HS-5 (cell line): ENCODE measurements at places on chromosomes 13 and 19.

DNA sequence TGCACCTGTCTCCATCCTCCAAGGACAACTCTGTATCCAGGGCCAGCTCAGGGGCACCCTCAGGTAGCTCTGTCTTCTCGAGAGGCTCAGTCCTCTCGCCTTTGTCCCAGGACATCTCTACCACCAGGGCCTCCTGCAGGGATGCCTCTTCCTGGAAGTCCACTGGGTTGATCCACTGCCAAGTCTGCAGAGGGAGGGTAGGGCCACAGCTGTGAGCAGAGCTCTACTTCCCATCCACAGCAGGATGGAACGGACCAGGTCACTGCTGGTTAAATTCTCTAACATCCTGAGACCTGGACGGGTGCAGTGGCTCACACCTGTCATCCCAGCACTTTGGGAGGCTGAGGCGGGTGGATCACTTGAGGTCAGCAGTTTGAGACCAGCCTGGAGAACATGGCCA lies 26.8 kb downstream of the IL12RB1 start:
- DNase-seq: no peak

DNA sequence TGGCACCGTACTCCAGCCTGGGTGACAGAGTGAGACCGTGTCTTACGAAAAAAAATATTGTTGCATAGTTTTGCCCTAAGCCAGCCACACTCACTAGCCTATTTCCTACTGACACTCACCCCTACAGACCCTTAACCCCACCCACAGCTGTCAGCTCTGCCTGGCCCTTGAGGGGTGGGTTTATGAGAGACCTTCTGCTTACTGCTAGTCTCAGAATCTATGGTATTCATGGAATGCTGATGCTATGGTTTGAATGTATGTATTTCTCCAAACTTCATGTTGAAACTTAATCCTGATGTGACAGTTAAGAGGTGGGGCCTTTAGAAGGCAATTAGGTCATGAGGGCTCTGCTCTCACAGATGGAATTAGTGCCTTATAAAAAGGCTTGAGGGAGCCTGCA lies 79.2 kb upstream of the LRCH1 start:
- no peak for DNase-seq

- DNase-seq: no peak
Observed at GRCh38 chr13:30904043-30904442, 2.0 kb upstream of the MEDAG start.

DNA sequence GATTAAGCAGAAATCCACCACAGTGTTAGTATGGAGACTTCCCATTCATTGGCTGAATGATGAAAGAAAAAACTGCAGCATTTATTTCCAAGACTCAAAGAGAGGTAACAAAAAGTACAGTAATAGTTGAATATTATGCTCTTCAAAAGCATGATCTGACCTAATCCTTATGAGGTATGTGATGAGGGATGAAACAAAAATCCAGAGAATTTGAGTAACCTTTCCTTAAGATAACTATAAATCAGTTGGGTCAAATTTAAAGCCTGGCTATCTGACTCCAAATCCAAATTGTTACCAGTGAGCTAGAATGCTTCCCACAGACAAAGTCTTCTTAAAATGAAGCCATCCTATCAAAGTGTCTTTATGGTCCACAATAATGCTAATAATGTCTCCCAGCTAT lies 38.1 kb downstream of the NUFIP1 start:
- DNase-seq: no peak

DNA sequence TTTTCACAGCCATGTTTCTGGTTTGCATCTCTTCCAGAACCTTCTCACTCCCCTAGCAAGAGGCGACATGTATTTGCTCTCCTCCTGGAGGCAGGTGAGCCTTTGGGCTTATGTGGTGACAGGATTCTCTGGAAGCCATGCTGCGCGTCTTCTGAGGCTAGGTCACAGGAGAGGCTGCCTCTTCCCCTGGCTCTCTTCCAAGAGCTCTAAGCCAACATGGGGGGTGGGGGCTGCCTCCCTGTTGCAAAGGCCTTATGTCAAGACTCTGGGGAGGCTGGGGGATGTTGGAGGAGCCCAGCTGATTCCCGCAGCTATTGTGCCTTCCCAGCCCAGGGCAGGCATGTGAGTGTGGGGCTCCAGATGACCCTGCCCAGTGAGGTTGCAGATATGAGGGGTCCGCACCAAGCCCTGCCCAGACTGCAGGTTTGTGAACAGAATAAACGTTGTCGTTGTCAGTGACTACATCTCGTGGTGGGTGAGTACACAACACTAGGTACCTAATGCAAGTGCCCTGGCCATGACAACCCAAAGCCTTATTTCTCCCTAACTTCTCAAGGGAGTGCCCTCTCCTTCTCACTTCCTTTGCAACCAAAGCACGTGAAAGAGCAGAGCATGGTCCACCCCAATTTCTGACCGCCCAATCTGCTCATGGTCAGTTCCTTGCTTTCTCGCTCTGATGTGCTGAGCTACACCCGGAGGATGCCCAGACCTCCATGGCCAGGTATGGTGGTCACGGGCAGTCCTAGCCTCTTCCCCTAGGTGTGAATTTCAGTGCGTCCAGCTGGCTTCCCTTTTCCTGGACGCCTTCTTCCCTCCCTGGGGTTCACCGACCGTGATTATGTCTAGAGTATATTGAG lies 44.9 kb downstream of the TEX29 start:
- no peak for DNase-seq

GRCh38 chr13:27830010-27830409 lies 37.7 kb downstream of the GSX1 start:
- no peak for DNase-seq

GRCh38 chr13:77952276-77952675 lies 33.6 kb upstream of the EDNRB start:
- DNase-seq: no peak

DNA sequence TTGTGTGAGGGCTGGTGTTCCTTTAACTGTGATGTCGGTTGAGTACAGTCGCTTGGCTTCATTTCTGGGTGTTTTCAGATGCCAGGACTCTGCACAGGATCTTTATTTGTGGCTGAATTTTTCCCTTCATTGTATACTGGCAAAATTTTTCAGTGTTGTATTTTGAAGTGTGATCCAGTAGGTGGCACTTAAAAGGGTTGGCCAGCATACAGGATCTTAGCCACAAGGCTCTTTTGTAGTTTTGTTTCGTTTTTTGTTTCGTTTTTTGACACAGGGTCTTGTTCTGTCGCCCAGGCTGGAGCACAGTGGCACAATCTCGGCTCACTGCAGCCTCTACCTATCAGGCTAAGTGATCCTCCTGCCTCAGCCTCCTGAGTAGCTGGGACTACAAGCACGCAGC lies 8.7 kb downstream of the FCAR start:
- DNase-seq: no peak

GRCh38 chr13:33191425-33192210 lies 93.9 kb downstream of the STARD13 start:
- DNase-seq: no peak

DNA sequence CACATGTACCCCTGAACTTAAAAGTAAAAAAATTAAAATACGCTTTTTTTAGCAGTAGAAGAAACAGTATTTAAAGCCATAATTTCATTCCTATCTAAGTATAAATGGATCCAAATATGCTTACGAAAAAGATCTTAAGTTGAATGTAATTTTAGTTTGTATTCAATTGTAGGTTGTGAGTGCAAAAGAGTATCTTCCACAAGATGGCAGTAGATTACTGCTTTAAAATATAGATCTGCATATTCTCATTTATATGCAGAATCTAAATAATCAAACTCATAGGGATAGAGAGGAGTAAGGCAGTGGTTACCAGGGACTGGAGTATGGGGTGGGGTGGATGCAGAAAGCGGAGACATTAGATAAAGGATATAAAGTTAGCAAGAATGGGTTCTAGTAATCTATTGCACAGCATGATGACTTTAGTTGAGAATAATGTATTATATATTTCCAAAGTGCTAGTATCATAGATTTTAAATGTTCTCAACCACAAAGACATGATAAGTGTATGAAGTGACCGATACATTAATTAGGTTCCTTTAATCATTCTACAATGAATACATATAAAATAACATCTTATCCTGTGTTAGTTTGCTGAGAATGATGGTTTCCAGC lies 14.2 kb downstream of the OR7A17 start:
- DNase-seq: peak; percentile 26

- no peak for DNase-seq
Observed at GRCh38 chr19:7795555-7796161, 32.6 kb downstream of the CLEC4M start.
